Kidney glomerular epithelial cell (primary cell): ENCODE measurements at places on chromosomes 16 and 17.
A peak's percentile ranks its signal among the peaks of the same experiment; 100 is the strongest.

GRCh38 chr16:50731130-50731988, 10.5 kb upstream of the CYLD start:
- DNase-seq: no peak

GRCh38 chr16:59053911-59054310, 319.8 kb upstream of the GOT2 start:
- no peak for DNase-seq

DNA sequence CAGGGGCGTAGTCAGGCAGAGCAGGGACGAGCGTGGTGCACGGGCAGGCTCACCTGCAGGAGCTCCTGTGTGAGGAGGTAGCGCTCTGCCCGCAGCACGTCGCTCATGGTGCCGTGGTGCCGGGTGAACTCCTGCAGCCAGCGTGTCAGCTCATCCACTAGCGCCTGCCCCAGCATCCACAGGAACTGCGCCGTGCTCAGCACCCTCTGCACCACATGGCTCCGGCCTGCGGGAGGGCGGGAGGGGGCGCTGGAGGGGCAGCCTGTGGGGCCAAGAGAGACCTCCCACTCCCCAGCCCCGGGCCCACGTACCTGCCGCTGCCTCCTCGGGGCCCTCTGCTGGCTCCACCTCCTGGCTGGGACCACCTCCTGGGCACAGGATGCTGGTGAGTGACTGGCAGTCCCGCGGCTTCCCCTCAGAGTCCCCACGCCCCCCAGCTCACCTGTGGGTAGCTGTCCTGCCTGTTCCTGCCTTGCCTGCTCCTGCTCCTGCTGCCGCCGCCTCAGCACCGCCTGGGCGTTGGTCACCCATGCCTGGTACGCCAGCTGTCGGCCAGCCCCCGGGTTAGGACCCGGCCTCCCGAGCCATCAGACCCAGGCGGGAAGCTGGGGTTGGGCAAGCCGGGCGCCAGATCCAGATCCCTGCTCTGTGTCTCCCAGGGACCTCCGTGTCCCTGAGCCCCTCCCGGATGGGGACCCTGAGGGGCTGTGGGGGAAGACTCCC, 16.6 kb downstream of the CTU2 start:
- DNase-seq: no peak

DNA sequence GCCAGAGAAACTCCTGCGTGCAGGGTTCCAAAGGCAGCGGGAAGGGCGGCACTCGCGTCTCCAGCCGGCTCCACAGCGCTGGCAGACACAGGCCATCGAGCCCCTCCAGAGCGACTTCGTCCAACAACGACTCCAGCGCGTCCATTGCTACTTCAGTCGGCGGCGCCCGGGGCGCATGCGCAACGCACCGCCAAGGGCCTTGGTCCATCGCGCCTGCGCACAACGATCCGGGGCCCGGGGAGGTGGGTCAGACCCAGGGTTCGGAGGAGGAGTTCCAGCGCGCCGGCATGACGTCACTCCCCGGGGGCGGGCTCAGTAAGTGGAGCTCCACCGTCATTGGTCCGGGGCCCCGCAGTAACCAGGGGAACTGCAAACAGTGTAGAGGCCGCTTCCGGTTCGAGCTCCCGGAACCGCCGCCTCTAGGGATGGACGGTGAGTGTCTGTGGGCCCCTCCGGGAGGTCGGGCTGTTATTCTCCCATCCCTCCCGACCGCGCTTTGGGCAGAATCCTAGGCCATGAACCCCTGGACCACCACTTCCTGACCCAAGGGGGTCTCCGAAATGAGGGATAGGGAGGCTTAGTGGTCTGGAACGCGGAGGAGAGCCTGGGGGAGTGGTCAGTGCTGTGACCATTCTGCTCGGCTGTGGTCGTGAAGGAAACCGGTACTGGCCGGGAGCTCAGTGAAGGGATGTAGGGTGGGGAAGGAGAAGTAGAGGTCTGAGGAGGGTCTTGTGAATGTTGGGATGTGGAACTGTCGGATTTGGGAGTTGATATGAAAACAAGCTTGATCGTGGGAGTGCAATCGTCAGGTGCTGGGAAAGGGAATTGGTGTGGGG, at the start of the genes GTF3C1 and KATNIP:
Gene GTF3C1, minus strand, starts transcription at position 168 of the 836 bp plus-strand sequence. Its CDS starts 23 bp downstream, at position 145.
Gene KATNIP, plus strand, starts transcription at position 399 of the 836 bp plus-strand sequence. Its CDS starts 27 bp downstream, at position 426.
- peak; percentile 97 for DNase-seq

DNA sequence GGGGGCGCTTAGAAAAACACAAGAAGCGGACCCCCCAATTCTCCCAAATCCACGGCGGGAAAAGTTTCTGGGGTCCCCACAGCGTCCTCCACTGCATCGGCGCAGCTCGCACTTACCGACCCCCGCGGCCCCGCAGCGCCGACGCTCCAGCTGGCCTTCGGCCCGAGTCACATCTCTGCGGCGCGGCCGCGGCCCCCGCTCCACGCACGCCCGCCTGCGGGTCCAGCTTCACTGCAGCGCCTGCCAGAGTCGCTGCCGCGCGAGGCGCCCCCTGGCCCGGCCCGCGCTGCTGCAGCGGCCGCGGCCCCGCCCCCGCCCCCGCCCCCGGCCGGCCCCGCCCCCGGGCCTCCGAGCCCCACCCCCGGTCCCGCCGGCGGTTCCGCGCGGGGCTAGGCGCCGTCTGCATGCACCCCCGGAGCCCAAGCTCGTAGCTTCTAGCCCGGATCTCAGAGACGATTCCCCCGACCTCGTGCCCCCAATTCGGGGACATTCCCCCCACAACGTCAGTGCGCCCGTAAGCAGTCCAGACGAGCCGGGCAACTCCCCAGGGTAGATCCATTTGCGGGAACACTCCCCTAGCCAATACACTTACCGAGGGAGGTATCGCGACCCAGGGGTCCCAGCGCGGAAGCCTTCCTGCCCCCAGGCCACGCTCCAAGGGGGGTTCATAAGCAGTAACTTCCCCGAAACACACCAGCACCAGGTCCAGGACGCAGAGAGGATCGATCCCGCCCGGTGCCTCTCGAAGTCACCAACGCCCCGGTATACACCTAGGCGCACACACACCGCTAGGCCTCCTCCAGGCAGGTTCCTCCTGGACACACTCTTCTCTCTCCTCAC, at the start of gene GPRC5B:
Gene GPRC5B, minus strand, starts transcription at position 238 of the 840 bp plus-strand sequence. CDS start 12,003 bp downstream, outside the sequence.
- DNase-seq: no peak

DNA sequence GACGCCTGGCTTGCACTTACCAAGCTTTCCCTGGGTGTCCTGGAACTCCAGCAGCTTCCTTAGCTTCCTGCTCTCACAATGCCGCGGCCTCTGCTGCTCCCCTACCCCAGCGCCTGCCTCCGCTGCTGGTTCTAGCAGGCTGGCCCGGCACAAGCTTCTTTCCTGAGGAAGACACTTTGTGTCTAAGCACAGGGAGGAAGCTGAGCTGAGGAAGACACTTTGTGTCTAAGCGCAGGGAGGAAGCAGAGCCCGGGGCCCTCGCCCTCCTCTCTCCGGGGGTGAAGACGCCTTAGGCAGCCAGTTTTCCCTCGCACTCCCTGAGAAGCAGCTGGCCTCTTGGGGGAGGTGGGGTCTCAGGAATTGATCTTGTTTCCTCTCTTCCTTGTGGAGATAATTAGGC, 64.9 kb downstream of the PLD6 start:
- DNase-seq: no peak

DNA sequence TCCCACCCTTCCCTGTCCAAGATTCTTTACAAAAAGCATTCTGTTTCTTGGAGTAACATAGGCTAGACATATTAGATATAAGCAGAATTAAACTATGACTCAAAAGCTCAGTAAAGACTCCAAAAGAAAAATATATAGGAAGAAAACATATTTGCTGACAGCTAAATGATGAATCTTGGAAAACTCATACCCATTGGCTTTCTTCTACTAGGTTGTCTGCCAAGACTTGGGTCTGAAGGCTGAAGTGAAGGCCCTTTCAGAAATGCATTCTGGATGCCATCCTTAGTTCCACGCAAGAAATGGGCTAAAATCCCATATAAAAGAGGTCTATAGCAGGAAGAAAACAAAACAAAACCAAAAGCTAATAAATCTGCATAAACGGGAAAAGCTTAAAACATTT, 15.1 kb downstream of the CEP20 start:
- DNase-seq: no peak

GRCh38 chr16:49351096-49351487, 22.5 kb upstream of the C16orf78 start:
- no peak for DNase-seq

- no peak for DNase-seq
Measured at GRCh38 chr16:54459509-54460262, 173.1 kb upstream of the IRX3 start.

DNA sequence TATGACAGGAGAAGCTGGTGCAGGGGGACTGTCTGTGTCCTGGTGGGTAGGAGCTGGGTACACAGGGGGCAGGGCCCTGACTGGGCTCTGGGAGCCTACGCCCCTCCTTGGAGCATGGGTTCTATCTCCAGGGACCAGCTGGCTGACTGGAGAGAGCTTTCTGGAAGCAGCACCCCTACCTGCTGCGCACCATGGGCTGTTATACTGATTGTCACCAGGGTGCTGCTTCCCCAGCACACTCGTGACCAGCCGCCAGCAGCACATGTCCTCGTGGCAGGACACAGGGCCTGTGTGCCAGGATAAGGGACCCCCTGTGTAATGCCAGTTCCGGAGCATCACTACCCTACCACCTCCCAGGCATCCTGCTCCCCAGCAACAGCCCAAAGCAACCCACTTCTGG, 106.0 kb downstream of the AMFR start:
- no peak for DNase-seq

DNA sequence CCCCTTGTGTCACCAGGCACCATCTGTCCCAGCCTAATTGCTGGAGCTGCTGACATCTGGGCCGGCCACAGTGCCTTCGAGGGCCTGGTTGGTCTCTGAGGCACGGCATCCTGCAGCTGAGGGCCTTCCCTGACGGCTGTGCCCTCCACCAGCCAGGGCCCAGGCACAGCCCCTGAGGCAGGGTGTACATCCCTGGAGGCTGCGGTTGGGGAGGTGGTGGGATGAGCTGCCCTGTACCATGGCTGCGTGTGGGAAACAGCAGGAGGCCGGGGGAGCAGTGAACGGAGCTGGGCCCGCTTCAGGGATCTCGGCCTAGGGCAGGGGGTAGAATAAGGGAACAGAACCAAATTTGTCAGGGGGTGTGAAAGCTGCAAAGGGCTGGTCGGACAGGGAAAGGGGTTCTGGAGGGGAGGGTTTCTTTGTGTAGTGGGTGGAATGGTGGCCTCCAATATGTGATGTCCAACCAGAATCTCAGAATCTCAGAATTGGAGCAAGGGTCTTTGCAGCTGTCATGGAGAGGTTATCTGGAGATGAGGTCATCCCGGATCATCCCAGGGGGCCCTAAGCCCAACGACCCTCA, 10.0 kb upstream of the SLC38A10 start:
- no peak for DNase-seq

GRCh38 chr16:8623634-8624033, 2.1 kb downstream of the METTL22 start:
- DNase-seq: no peak

DNA sequence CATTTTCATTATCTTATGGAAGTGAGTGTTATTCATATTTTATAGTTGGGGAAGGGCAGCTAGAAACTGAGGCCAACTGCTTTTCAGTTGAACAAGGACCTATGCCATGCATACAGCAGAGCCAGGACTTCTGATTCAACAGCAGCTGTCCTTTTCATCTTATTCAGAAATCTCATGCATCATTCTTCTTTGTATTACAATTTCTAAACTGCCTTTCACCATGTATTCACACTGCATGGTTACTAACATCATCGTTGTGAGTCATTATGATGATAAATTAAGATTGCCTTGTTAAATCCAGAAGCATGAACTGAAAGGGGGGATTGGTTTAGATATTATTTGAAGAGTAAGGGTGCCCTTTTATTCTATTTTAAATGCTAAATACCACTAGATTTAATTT, 1470.1 kb upstream of the GOT2 start:
- DNase-seq: no peak

DNA sequence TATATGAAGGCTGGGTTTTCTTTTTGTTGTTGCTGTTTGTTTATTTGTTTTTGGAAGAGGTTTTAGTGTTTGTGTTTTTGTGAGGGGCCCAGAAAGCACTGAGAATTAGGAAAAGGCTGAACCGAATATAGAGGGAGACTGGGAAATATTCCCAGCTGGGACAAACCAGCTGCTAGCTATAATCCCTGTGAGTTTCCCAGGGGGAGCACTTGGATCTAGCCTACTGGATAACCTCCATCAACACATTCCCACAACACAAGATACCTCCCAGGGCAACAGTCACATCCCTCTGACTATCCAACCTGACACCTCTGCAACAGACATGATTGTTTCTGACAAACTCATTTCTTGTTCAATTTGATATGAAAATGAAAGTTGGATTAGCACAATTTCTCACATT, 16.7 kb downstream of the CDH11 start:
- no peak for DNase-seq

DNA sequence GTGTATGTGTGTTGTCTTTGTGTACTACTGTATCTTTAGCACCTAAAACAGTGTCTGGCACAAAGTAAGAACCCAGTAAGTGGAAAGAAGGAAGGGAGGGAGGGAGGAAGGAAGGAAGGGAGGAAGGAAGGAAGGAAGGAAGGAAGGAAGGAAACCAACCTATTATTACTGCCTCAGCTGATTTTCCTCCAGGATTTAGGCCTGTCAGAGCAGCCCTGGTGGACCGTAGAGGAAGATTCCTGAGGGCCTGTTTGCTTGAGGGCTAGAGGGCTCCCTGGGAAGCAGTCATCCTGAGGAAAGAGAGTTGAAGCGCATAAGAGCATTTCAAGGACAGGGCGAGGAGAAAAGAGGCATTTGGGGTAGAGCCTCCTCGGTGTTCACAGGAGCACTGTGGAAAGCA, 61.5 kb downstream of the WSB1 start:
- no peak for DNase-seq

GRCh38 chr17:70767102-70767701, 597.9 kb downstream of the KCNJ2 start:
- peak; percentile 51 for DNase-seq

DNA sequence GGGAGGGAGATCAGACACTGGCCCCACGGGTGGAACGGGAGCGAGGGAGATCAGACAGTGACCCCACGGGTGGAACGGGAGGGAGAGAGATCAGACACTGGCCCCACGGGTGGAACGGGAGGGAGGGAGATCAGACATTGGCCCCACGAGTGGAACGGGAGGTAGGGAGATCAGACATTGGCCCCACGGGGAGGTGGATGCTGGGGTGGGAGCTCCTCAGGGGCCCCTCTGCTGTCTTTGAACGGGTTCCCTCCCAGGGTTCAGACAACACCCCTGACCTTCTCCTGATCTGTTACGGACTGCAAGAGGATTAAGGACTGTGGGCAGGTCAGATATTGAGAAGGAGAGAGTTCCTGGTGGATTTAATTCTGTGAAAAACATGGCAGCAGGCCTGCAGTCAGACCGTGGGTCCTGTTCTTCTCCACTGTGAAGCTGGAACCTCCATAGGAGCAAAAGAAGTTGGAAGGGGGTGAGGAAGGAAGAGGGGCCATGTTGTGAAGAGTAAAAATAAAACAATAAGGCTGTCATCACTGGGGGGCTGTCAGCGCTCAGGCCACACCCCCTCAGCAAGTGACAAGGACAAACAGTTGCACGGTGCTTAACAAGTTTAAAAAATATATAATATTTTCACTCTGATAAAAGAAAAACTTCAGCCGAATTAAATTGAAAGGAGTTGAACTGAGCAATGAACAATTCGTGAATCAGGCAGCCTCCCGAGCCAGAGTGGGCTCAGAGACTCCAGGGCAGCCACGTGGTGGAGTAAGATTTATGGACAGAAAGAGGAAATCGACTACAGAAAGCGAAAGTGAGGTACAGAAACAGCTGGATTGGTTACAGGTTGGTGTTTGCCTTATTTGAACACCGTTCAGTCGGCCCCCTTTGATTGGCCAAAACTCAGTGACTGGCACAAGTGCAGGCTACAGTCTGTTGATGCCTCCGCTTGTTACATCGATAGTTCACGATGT, 348.7 kb upstream of the TNRC6C start:
- DNase-seq: no peak

GRCh38 chr16:26252598-26252997, 560.8 kb downstream of the HS3ST4 start:
- DNase-seq: no peak

- no peak for DNase-seq
Measured at GRCh38 chr16:69435977-69436820, 11.8 kb downstream of the CYB5B start.
